ENCODE measurements at places on chromosomes 12 and 14.

DNA sequence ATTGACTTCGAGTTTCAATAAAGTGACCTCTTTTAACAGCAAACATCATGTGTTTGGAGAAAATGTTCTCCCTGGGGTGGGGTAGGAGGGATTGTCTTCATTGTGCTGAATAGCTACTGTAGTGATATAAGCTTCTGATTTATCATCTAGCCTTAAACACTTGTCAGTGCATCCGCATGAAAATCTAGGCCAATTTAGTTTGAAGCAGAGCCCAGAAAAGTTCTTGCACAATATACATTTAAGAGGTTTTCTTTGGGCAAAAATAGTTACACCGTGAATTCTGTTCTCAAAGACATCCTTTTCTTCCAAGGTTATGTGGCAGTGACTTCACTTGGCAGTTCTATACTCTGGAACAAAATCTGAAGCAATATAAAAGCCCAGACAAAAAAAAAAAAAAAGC, 136.0 kb upstream of the IFNG-AS1 start:
- no peak for DNase-seq

DNA sequence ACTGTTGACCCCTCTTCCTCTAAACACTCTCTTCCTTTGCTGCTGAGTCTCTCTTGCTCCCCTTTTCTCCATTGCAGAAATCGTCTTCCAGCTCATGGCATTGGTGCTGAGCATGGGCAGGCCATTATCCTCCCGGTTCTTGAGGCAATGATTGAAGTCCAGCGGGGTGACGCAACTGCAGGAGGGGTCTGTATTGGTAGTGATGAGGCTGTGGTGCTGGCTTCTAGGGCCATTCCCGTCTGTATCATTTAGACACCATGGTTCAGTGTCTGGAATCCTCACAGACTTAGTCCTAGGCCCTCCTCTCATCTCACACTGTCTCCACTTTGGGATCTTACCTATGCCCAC, 720 bp upstream of the SLC22A17 start:
- DNase-seq: no peak

GRCh38 chr14:84468153-84468552, 1061.8 kb upstream of the FLRT2 start:
- DNase-seq: no peak

GRCh38 chr12:46263140-46264016, 5.5 kb downstream of the SLC38A1 start:
- no peak for DNase-seq

- no peak for DNase-seq
These were observed 5.9 kb upstream of the KRT1 start for GRCh38 chr12:52686063-52686462.

DNA sequence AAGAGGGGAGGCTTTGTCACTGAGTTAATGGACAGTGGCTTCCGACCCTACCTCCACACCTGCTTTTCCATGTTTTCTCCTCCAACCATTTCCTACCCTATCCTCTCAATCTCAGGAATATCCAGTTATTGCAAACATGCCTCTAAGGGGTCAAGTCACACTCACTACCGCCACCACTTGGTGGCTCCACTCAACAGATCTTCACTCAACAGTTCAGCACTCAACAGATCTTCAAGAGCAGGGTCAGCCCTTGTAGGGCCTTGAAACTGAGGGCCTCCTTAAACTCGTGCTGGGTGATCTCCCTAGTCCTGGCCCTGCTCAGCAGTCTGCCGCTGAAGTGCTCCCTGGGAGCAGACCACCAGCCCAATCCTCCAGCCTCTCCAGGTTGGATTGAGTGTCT, 14.2 kb downstream of the ZNF641 start:
- DNase-seq: no peak

- DNase-seq: no peak
These were observed 145.4 kb downstream of the TMTC2 start for GRCh38 chr12:82832096-82832495.

DNA sequence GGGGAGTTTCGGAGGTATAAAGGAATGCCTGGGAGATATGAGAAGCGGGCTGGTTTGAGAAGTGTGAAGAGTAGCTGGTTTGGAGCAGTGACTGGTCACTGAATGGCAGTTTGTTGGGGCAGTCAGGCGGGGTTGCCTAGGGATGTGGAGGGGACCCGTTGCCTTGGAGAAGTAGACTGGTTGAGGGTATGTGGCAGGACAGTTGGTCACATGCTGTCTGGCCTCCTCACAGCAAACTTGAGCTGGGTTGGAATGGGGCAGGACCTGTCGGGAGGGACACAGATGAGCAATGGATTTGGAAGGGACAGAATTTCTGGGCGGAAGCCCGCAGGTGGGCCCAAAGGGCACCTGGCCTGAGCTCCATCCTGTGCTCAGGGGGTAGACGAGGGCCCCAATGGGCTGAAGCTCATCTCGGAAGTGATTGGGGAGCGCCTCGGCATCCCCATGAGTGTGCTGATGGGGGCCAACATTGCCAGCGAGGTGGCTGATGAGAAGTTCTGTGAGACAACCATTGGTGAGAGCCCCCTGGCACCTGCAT, 2.2 kb downstream of the GPD1 start:
- DNase-seq: no peak

DNA sequence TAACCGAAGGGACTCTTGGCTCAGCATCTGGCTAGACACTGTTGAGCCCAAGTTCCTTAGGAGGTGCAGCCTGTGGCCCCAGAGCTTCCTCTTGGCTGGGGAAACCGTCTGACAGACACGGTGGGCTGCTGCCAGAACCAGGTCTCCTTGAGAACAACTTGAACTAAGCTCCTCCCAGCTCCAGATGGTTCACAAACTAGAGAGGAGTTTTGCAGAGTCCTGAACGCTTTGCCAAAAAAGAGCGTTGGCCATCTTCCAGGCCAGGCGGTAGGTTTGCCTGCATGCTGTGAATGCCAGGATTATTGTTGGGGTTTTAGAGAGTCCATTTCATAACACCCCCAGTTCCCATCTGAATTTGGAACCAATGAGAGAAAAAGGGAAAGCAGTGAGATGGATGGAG, 399.8 kb downstream of the RGS6 start:
- DNase-seq: no peak

- no peak for DNase-seq
These were observed 116.6 kb upstream of the FAR2 start for GRCh38 chr12:29032446-29032845.

GRCh38 chr12:57001448-57001906, 4.9 kb downstream of the ZBTB39 start:
- DNase-seq: peak; percentile 78

- DNase-seq: no peak
These were observed 250.8 kb upstream of the LRFN5 start for GRCh38 chr14:41355866-41356265.

DNA sequence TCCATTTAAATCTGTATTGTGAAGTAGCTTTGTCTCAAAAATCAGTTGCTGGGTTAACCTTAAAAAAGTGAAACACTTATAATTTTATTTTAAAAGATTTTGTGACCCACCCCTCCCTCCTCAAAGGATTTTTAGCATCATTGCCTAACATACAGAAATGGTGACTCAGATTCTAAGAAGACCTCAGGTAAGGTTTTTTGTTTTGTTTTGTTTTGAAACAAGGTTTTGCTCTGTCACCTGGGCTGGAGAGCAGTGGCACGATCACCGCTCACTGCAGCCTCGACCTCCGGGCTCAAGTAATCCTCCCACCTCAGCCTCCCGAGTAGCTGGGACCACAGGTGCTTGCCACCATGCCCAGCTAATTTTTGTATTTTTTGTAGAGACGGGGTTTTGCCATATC, 74.2 kb downstream of the GNS start:
- DNase-seq: no peak

DNA sequence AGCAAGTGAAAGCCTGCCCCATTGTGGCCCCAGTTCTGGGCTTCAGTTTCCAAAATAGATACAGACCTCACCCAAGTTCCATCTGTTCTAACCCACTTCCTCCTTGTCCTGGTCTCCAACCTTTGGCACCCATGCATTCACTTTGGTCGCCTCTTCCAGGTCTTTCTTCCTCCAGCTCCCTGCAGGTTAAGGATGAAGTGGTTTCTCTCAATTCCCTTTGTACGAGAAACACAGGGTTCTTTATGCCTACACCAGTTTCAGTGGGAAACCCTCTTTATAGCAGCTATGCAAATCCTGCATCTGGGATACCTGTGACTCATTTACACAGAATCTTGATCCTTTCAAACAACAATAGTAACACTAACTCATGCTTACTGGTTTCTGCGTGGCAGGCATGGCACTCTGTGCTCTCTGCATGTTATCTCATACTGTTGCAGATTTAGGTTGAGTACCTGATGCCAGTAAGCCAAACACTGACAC, 110.6 kb upstream of the AMIGO2 start:
- DNase-seq: peak; percentile 60

GRCh38 chr12:113271853-113272561, 50.7 kb downstream of the TPCN1 start:
- DNase-seq: peak; percentile 28

DNA sequence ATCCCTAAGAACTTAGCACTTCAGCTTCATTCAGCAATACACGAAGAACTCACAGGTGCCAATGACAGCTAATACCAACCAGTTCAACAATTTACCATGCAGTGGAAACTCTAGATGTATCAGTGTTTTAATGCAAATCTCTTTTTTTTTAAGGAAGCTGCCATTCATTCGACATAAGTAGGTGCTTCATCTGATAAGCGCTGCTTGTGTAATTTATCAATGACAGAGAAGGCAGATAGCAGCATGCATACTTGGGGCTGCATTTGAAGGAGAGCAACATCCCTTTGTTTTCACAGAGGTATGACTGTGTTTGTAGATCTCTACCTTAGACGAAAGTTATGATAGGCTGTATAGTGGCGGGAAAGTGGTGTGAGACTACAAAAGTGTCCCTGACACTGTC, 977.1 kb downstream of the AACS start:
- DNase-seq: no peak

DNA sequence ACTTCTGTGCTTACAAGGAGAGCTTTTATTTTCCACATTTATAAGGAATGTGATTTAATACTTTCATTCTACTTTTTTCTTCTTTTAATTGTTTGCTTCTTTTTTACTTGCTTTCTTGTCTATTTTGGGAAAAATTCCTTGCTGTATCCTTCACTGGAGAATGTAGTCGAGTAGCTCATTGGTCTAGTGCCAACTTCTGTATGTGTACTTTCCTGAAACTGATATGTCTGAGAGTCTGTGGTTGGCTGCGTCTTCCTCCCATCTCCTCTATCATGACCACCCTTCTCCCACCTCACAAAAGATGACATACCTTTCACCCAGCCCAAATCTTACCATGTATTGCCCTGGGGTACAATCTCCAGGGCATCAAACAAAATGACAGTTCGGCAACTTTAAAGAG, 51.8 kb downstream of the MSRB3 start:
- no peak for DNase-seq

DNA sequence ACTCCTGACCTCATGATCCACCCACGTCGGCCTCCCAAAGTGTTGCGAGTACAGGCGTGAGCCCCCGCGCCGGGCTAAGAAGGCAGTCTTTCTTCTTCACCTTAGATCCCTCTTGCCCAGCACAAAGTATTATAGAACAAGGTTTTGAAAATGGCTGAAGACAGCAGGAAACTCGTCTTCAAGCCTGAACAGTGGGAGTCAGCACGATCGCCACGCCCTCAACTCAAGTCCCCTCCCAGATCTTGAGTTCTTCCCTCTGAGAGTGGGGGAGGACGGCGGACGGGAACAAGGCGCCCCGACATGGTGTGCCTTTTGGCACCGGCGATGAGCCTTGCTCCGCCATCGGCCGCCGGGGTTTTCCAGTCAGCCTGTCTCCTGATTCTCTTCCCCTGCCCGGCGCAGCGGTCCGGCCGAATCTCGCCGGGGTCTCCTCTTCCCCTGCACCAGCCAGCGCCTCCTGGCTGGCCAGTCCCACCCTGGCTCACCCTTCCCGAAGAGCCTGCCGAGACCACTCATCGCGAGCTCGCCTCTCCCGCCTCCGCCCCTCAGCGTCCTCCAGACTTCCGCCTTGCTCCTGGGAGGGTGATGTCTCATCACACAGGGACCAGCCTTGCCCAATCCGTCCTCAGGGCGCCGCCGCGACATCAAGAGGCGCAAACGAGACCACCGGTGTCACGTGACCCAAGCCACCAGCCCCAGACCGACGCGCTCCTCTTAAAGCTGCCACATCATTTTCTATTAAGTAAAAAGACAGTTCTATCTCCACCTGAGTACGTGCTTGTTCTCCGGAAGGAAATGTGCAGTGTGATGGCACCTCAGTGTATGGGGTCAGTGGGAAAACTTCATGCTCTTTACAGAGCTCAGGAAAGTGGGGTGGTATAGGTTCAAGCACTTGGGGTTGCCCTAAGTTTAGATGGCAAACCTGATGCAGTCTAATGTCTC, at the start of gene CHMP4A:
Gene CHMP4A (minus strand): TSS at position 565 of the 942 bp plus-strand sequence. CDS start 49 bp downstream, at position 516.
- DNase-seq: peak; percentile 98

GRCh38 chr12:52798671-52799504, 3.0 kb upstream of the KRT3 start:
- no peak for DNase-seq

- no peak for DNase-seq
These were observed 249.5 kb upstream of the DCN start for GRCh38 chr12:91432089-91432488.

GRCh38 chr12:229441-230191, 15.7 kb upstream of the SLC6A12 start:
- no peak for DNase-seq

- no peak for DNase-seq
These were observed 32.4 kb downstream of the LMO3 start for GRCh38 chr12:16573398-16574077.

GRCh38 chr12:91413581-91414546, 231.2 kb upstream of the DCN start:
- DNase-seq: no peak

- DNase-seq: no peak
These were observed 478.9 kb downstream of the BCAT1 start for GRCh38 chr12:24470050-24470449.

GRCh38 chr14:95215094-95215725, 57.9 kb upstream of the DICER1 start:
- no peak for DNase-seq

- DNase-seq: no peak
These were observed 492.2 kb upstream of the CCDC196 start for GRCh38 chr14:65993996-65994395.

GRCh38 chr14:61733972-61734371, 28.2 kb upstream of the SNAPC1 start:
- DNase-seq: no peak

- DNase-seq: no peak
These were observed 30.4 kb downstream of the CCDC85C start for GRCh38 chr14:99573436-99574098.

DNA sequence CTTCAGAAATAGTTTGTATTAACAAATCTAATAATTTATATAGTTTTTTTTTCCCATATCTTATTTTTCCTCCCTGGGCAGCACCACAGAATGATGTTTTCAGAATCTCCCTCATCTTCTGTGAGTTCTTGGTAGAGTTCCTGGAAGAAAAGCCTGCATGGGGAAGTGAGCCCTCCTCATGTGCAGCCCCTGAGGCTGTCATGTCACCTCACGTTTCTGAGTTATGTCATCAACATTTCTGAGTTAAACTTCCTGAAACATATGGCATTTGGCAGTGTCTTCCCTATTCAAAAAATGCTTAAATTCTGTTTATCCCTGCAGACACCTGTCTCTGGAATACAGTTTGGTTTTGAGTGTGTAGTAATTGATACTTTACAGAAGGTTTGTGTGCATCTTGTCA, 979.0 kb downstream of the TMEM121 start:
- no peak for DNase-seq
